Forelimb muscle (tissue), 1 donor: ENCODE measurements at places on chromosomes 3 and 15.

DNA sequence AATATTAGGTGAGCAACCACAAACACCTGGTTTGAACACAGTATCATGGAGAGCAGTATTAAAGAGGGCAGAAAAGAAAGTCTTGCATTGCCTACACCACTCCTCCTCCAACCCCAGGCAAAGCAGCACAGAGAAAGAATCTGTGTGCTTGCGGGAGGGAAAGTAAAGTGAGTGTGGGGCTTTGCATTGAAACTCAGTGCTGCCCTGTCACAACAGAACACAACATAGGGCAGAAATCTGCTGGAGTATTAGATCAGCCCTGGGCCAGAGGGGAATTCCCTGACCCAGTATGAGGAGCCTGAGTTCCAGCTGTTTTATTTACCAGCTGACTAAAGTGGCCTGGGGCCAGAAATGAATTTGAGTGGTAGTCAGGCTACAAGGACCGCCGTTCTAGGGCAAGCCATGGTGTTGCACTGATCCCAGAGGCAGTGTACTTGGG lies 75.5 kb downstream of the SPATA16 start:
- DNase-seq, result no peak

DNA sequence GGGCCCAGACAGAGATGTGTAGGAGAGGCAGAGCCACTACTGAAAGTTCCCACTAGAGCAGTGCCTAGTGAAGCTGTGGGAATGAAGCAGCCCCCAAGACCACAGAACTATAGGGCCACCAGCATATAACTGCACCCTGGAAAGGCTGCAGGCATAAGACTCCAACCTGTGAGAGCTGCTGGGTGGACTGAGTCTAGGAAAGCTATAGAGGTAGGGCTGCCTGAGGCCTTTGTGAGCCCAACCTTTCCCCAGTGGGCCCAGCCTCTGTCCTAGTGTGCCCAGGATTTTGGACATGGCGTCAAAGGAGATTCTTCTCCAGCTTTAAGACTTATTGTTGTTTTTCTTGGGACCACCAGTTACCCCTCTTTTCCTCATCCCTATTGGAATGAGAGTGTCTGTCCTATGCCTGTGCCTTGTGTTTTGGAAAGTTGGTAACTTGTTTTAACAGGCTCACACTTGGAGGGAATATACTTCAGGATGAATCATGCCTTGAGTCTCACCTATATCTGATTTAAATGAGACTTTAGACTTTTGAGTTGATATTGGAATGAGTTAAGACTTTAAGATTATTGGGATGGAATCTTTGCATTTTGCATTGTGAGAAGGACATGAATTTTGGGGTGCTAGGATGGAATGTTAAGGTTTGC lies 28.1 kb downstream of the SLMAP start:
- DNase-seq, result no peak

- no peak for DNase-seq
Measured at GRCh38 chr3:159059395-159059794, 257.5 kb downstream of the MFSD1 start.

DNA sequence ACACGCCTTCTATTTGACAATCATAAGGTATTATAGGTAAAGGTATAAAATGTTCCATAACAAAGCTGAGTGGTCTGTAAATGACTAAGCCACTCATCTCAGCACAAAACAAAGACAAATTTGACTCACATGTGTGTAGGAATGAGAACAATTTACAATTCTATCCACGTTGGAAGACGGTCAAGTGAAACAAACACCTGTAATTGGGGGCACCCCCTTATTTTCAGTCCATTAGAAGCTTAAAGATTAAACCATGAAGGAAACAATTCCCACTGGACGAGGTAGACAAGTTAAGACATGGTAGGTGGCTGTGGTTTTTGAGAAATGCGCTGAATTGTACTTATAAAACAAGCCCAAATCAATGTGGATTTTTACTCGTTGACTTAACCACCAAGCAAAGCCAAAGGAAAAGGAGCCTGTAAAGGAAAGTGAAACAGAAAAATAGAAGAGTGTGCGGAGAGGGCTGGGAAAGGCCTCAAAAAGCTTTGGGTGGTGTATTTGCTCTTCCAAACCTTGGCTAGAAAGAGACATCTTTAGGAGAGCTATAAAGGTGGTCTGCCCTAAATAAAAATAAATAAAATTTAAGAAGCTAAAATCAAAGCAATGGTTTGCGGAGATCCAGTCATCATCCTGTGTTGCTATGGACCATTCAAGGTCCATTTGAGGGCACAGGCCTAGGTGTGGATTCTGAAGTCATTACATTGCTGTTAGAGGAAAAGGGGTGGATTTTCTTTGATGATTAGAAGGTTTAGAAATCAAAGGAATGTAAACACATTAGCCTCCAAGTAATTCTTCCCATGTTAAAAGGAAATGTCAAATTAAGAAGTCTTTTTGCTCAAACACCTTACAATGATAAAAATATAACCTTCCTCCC lies 135.0 kb downstream of the TFG start:
- no peak for DNase-seq

GRCh38 chr15:42193383-42193782 lies 14.7 kb downstream of the VPS39 start:
- no peak for DNase-seq

DNA sequence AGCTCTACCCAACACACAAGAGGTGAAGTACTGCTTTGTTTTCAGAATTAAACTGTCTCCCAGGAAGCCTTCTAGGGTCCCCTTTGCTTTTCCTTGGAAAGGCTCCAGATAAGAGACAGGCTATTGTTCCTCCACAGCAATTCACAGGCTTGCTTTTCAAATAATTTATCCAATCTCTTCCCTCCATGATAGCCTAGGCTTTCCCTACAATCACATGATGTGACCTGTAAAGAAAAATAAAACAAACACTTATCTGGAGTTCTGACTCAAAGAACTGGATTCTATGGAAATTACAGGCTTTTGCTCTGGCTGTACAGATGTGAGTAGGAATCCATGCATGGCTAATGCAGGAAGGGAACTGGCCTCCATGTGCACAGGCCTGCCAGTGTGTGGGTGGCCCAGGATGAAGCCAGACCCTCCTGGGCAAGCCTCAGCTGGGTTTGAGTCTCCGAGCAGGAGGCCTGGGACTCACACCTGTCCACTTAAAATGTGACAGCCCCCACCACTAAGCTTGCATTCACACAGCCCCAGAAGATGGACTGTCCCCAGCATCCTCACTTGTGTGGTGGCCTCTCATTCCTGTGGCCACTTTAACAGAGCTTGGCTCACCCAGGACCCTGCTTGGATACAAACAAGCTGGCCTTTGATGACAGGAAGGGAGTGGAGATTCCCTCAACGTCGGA lies 75.8 kb upstream of the LEKR1 start:
- DNase-seq, result no peak

- DNase-seq, result no peak
Measured at GRCh38 chr3:135138776-135139175, 343.7 kb downstream of the EPHB1 start.

GRCh38 chr3:141294848-141295247 lies 63.2 kb downstream of the PXYLP1 start:
- no peak for DNase-seq

GRCh38 chr3:78494851-78495250 lies 1272.9 kb downstream of the ROBO1 start:
- no peak for DNase-seq

- DNase-seq, result peak; percentile 20
Measured at GRCh38 chr3:136042608-136043221, 77.2 kb downstream of the PPP2R3A start.

DNA sequence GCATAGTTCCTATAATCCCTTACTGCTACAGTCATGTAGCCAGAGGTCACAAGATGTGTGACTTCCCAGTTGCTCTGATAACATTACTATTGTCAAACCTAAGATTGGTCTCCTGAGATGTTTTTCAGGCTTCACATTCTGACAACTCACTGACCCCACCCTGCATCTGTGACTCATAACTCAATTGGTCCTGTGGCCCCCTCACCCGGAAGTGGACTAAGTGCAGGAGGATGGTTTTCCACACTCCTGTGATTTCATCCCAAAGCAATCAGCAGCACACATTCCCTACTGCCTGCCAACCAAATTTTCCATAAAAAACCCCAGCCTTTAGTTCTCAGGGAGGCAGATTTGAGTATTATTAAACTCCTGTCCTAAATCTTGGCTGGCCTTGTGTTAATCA lies 564.9 kb upstream of the ZNF385D start:
- no peak for DNase-seq
